ENCODE measurements at places on chromosomes 7 and 10. TPM values are rescaled to one million over a fixed set of nuclear protein-coding genes. Genes with fewer than 3 reads are reported as not detected.

GRCh38 chr10:16845248-16845647, 28.0 kb upstream of the RSU1 start:
- DNase-seq: no peak

GRCh38 chr7:30252885-30253795, 31.3 kb upstream of the ZNRF2 start:
- no peak for DNase-seq

DNA sequence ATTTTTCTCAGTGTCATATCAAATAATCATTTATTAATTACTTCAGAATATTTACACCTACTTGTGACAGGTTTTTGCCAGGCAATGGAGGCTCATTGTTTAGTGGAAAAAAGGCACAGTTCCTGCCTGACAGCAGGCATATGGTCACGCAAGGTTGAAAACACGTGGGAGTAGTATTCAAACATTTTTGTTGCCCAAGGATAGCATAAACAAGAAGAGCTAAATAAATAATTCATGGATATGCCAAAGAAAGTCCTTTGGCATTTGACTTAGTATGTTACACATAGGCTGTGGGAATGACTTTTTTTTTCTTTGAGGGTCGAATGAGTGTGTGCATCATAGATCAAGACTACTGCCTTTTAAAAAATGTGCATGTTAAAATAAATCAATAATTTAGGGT, 120.5 kb upstream of the SEMA3E start:
- DNase-seq: no peak

GRCh38 chr7:112371701-112372100, 78.6 kb upstream of the IFRD1 start:
- DNase-seq: no peak

DNA sequence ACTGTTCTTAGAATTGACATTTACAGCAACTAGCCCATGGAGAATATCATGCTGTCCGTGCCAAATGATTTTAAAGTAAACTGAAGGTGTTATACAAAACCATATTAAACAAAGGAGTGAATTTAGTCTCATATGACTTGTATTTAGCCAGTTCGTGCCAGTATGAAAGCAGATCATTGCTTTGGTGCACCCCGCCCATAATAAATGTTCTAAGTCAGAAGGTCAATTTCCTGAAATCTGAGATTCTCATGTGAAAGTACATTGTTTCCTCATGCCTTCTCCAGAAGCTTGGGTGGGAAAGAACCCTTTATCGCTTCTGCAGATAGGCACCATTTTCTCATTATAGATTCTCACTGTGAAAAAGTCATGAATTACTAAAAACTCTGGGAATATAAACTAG, 106.4 kb downstream of the CAMK1D start:
- no peak for DNase-seq

DNA sequence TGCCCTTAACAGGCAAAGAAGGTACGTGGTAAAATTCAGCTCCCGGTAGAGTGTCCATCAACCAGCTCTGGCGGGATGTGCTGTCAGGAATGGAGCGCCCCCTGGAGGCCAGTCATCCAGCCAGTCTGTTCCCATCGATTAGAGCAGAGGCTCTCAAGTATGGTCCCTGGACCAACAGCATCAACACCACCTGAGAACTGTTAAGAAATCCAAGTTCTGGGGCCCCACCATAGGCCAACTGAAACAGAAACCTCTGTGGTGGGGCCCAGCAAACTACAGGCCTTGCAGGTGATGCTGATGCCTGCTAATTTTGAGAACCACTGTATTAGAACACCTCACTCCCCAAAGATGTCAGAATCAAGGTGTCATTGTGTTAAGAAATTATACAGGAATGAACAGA, 109.2 kb downstream of the DPY19L1 start:
- no peak for DNase-seq

GRCh38 chr7:118627467-118627866, 403.0 kb downstream of the ANKRD7 start:
- no peak for DNase-seq

DNA sequence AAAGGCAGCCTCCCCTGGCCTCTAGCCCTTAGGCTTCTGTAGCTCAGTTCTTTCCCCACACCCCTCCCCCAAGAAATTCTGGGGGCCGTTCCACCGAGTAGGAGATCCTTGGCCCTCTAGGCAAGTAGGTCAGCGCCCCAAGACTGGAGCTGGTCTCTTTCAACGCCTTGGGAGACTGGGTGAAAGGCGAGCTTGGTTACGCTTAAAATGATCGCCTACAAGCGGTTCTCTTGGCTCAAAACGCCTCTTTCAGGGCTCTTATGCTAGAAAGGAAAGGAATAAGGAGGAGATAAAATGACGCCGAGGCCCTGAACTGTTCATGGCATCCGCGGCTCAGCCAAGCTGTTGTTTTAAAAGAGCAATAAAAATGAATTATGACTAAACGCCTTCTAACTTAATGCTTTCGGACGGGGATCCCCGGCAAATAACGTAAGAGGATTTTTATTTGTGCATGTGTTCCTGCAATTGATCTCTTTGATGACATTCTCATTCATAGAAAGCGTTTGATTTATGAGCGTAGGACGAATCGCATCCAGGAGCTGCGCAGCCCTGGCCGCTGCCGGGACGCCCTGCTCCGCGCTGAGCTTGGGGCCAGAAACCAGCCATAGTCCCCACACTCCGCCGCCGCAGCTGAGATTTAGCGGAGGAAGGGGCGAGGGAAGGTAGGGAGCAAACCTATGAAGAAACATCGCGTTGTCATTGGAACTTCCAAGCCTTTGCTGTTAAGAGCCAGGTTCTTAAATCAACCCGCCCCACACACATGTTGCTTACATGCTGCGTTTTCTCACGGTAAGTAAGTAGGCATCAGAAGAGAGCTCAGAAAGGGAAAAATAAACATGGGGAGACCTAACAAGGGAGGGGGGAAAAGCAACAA, 3.0 kb upstream of the HOXA1 start:
- DNase-seq: no peak

Gene RBP3
- not detected for total RNA-seq

DNA sequence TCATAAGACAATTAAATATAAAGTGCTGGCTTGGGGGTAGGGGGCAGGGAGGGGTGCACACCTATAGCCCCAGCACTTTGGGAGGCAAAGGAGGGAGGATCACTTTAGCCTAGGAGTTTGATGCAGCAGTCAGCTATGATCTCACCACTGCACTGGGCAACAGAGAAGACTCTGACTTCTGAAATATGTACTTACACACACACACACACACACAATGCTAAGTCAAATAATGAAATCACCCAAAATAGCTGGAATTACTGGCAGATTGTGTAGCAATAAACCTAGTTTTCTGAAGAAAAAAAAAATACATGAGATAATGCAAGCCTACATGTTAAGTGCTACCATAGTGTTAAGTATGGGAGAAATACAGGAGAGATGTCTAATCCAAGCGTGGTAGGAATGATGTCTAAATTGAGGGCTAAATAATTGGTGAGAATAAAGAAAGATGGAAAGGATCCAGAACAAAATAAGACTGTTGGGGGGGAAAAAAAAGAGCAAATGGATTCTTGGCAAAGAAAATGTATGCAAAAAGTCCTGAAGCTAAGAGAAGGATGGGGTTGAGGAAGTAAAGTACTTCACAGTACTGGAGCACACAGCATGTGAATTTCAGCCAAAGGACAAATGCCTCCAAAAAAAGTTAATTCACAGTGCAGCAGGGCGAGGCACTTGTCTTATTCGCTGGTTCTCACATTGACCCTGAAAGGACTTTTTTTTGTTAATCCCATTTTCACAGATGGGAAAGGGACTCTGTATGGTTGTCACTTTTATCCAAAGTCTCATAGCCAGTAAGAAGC, 73.9 kb downstream of the IGF2BP3 start:
- no peak for DNase-seq

Gene WEE2
- total RNA-seq: not detected

- DNase-seq: no peak
Measured at GRCh38 chr7:16559497-16560179, 33.0 kb downstream of the LRRC72 start.

Gene FZD8
- 18.7 TPM for total RNA-seq

Gene NXPH1
- not detected for total RNA-seq

GRCh38 chr10:99536338-99537085, 3.8 kb downstream of the NKX2-3 start:
- no peak for DNase-seq

Data from kidney epithelial cell (primary cell).